Kidney tubule cell (primary cell): ENCODE measurements at places on chromosomes 1 and 21.

GRCh38 chr21:44658913-44659595 is 1.3 kb downstream of the KRTAP12-3 start:
- no peak for DNase-seq

DNA sequence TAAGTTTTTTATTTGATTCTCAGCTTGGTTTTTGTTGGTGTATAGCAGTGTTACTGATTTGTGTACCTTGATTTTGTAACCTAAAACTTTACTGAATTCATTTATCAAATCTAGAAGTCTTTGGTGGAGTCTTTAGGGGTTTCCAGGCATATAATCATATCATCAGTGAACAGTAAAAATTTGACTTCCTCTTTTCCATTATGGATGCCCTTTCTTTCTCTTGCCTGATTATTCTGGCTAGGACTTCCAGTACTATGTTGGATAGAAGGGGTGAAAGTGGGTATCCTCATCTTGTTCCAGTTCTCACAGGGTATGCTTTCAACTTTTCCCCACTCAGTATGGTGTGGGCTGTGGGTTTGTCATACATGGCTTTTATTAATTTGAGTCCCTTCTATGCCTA is 23.6 kb upstream of the MAB21L3 start:
- no peak for DNase-seq

GRCh38 chr1:22607154-22607553 is 29.3 kb upstream of the C1QA start:
- no peak for DNase-seq

DNA sequence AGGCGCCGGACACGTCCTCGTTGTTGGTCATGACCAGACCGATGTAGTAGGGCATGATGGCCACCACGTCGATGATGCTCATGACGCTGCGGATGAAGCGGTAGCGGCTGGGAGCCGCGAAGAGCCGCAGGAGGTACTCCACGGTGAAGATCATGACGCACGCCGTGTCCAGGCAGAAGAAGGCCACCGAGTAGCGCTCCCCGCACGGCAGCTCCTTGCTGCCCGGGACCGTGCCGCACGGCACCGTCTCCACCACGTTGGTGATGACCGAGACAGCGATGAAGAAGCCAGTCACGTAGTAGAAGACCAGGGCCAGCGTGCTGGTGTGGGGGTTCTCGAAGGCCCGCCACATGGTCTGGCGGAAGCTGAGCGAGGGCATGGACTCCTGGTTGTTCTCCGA is 7.6 kb downstream of the KCND3 start:
- DNase-seq: no peak

DNA sequence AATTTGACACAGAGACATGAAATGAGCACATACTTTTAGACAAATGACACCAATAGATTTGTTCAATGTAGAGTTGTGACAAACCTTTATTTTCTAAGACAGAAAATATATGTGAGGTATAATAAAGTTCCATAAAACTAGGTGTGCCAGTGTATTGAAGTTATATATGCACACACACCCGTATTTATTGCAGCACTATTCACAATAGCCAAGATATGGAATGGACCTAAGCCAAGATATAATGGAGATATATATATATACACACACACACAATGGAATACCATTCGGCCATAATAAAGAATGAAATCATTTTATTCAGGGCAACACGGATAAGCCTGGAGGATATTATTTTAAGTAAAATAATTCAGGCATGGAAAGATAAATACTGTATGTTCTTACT is 1013.5 kb downstream of the KCNT2 start:
- no peak for DNase-seq

GRCh38 chr1:227900571-227901051 is 47.1 kb downstream of the WNT9A start:
- DNase-seq: no peak

- peak; percentile 68 for DNase-seq
These were observed 40.9 kb downstream of the CLIC4 start for GRCh38 chr1:24786191-24786590.

DNA sequence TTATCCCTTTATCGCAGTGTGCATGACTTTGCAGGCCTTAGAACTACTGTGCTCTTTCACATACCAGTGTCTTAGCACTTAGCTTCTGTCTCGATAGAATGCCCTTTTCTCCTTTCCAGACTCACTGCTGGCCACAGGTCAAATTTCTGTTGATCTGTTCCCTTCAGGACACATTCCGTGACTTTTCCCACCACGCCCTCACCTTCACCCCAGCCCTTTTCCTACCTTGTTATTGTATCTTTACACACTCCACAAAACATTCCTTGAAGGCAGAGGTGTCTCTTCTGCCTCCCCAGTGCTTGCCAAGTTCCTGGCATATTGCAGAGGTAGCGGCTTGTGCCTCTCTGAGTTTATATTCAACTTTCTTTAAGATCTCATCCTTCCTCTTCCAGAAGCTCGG is 3.7 kb upstream of the IGSF9 start:
- DNase-seq: peak; percentile 19

DNA sequence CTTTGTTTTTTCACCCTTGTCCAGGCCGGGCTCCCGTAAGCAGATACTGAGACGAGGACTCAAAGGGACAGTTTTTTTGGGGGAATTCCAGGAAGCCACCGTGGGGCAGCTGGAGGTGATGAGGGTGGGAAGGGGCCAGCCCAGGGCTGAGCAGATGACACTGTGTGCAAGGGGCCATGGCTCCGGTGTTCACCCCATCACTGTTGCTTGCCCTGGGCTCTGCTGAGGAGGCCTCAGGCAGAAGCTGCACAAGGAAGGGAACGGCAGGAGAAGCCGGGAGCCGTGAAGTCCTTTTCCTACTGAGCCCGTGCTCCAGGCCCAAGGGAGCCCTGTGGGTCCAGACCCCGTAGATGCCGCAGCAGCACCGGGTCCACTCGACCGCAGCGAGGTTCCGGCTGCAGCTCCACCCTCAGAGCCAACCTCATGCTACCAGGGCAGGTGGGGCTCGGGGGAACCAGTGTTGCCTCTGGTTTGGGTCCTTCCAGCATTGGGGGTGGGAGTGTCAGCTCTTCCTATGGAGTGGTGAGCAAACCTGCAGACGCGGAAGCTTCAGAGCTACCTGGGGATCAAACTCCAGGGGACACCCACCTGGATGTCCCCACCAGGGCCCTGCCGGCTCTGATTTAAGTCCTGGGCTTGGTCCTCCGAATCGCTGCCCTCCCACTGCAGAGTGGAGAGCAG is 4.3 kb upstream of the CALML6 start:
- no peak for DNase-seq

- no peak for DNase-seq
These were observed 75.2 kb upstream of the LRRN2 start for GRCh38 chr1:204760757-204761156.

DNA sequence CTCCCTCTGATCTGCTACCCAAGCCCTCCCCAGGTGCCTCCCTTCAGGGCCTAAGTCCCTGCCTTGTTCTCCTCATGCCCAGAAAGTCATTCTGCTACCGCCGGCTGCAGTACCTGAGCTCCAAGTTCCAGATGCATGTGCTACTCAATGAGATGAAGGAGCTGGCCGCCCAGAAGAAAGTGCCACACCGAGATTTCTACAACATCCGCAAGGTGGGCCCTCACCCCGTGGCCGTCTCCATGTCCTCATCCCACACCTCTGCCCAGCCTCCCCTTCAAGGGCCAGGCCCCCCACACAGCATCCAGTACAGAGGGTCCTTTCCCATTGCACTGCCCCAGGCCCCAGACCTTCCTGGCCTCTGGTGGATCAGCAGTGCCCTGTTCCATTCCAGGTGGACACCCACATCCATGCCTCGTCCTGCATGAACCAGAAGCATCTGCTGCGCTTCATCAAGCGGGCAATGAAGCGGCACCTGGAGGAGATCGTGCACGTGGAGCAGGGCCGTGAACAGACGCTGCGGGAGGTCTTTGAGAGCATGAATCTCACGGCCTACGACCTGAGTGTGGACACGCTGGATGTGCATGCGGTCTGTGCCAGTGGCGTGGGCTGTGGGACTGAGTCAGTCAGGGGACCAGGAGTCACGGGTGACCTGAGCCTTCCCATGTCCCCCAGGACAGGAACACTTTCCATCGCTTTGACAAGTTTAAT is 8.2 kb downstream of the AMPD2 start:
- DNase-seq: peak; percentile 96

- DNase-seq: peak; percentile 82
These were observed 39.4 kb downstream of the ATP2B4 start for GRCh38 chr1:203665993-203666392.

- no peak for DNase-seq
These were observed 75.4 kb downstream of the SLC25A24 start for GRCh38 chr1:108124622-108125311.

DNA sequence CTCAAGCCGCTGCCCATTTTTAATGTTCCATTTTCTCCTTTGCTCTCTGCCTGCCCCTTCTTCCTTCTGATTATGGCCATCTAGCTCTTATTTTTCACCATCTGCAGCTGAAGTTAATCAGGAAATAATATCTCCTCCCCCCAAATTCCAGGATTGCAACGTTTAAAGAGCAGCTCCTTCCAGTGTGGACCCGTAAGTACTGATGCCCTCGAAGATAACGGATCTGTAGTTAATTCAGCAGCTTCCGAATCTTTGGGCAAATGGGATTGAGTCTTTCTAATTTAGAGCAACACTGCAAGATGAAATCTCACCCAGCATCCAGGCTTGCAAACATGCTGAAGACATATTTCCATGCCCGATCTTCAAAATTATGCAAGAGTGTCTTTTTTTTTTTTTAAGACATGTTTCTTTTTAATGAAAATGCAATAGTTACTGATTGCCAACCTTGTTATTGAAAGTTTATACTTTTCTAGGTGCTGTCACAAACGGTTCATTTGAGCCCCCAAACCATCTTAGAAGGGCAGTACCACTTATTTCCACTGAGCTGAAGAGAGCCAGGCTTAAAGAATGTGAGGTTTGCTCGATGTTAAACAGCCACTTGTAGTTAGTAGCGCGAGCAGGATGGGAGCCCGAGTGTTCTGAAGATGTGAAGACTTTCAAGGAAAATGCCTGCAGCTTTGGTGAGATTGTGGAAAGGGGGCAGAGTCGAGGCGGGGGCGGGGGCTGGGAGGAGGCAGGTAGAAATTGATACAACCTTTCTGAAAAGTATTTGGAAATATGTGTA is 10.9 kb upstream of the RCAN3 start:
- DNase-seq: no peak

- DNase-seq: no peak
These were observed 21.9 kb upstream of the PLEKHG5 start for GRCh38 chr1:6513320-6513801.
